Activated T-helper 1 cell treated with Interleukin-2 at 50 U/mL for 16 hours (primary cell): ENCODE measurements at places on chromosomes 11 and 22.

GRCh38 chr11:126163074-126163700, 48.3 kb downstream of the RPUSD4 start:
- no peak for DNase-seq

- no peak for DNase-seq
Measured at GRCh38 chr11:36300650-36301049, 4.6 kb downstream of the PRR5L start.

DNA sequence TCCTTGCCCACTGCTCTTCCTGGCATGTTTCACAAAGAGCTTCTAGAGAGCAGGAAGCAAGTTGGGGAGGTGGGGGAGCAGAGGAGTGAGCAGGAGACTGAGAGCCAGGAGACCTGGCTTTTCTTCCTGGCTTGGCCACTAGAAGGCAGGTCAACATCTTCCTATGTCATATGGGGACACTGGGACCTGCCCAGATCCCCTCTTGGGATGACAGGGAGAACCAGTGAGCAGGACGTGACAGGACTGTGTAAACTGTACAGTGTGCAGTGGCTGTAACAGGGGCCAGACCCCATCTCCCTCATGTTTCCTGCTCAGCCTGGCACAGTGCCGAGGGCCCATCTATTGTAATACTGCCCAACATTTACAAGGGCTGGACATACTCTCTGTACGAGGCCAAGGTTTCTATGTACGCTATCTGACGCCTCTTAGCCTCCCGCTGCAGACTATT, 29.4 kb downstream of the GDPD5 start:
- DNase-seq, result no peak

GRCh38 chr22:25745341-25746011, 3.5 kb downstream of the MYO18B start:
- no peak for DNase-seq
